ENCODE measurements at places on chromosomes 2 and 18.

DNA sequence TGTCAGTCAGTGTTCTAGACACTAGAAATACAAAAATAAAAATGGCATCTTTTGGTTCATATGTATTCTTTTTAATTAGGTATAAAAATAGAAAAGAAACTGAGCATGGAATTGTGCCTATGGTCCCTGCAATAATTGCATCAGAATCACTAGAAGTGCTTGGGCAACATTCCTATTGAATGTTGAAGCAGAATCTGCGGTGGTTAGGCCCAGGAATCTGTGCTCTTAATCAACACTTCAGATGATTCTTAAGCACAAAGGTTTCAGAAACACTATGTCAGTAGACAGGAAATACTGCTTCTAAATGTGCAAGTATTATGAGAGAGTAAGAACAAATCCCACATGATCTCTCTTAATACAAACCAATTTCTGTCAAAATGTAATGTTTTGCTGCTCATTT, 20.3 kb upstream of the RBBP8 start:
- no peak for DNase-seq

DNA sequence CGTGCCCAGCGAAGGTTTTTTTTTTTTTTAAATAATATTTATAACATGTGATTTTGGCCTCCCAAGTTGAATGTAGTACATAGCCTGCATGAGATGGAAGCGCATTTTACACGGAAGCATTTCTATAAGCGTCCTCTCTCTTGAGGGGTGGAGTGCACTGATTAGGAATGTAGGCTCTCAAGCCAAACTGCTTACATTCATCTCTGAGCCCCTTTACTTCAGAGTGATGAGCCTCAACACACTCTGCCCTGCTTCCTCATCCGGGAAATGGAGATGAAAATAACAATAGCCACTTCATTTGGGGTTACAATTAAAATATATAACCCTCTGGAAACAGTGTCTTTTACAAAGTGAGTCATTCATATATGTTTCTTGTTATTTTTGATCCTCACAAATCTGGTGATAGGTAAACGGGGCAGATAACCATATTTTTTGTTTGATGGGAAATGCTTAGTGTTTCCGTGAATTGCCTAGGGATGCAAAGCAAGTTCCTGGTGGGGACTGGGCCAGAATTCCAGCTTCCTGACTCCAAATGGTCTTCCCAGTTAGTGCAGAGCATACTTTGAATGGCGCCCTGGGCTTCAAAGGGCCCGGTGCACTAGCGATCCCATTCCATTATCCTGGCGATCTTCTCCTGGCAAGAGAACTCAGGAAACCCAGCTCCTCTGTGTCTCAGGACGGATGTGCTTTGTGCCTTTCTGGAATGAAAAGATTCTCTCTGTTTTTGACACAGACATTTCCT, 124.3 kb downstream of the PIEZO2 start:
- DNase-seq, result no peak

DNA sequence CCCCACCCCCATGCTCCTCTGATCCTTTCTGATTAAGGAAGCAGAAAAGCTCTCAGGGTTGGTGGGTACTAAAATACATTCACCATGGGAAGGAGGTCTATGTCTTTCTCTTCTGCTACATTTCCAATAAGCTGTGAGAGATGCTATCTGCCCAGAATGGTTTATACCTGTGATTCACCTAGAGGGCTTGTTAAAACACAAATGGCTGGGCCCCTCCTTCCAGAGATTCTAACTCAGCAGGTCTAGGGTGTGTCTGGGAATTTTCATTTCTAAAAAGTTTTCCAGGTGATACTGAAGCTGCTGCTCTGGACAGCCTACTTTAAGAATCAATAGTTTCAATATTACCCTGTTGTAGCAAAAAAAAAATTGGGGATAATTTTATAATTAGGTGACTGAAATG, 772.2 kb upstream of the ZEB2 start:
- no peak for DNase-seq

DNA sequence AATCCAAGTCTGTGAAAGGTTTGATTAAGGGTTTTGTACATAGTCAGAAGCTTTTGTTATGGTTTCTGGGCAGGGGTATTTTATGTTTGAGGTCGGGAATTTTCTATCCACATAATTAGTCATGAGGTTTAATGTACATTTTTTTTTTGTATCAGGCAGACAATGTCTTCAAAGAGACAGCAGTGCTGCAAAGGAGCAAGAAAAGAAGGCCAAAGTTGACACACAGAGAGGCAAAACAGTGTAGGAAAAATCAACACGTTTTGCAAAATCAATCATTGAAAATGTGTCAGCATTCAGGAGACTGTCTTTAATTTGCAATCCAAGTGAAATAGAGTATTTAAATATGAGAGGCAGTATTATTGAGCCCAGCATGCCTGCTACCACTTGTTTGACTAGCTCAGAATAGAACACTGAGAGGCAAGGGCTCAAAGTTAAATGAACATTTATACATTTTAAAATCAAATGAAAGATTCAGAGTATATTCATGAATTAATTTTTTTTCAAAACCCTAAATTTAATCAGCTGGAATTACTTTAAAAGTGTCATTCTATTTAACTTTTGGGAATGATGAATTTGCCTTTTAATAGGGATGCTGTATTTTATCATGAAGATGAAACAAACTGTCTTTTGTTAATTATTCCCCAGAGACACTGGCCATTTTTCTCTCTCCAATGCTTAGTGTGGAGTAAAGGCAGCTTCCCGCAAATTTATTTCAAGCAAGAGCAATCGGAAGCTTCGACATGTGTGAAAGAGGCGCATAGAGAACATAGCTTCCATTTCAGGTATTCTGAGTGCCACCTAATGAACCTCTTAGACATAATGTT, 11.3 kb downstream of the VRK2 start:
- no peak for DNase-seq

DNA sequence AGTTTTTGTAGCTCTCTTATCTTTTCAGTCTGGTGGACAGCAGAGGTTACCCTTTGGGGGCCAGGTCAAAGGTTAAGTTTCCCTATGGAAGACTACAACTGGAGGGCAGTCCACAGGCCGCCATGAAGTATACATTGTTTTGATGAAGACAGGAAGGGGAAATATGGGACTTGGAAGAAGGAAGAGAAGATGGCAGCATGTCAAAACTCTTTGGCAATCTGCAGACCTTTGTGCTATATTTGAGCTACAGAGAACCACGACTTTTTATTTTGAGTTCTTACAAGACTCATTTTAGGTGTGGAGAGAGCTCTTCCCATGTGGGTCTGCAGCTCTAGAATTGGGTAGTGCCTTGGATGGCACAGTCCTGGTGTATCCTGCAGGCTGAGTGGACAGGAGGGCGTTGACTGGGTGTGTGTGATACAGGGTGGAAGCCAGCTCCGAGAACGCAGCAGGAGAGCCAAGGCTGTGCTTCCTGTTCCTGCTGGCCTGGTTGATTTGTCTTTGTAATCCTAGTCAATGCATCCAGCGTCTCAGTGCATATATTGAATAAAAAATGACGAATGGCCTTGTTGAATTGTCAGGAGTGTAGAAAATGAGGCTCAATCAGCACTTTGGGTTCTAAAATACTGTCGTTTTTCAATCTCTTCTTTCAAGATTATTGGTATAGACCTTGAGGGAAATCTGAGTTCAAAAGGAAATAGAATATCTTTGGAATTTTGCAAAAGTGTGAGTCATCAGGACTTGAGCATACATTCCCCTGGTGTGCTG, 11.5 kb downstream of the ITGA6 start:
- DNase-seq, result no peak

DNA sequence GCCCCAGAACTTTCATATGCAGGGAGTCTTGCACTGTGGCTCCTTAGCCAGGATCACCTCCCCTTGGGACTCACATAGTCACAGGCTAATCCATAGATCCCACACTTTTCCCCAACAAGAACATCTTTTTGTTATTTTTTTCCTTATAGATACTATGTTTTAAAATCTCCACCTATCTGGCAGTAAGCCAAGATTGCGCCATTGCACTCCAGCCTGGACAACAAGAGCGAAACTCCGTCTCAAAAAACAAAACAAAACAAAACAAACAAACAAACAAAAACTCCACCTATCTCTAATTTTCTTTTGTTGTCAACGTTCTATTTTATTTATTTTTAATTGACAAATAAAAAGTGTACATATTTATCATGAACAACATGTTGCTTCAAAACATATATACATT, 141.7 kb downstream of the PDE11A start:
- DNase-seq, result no peak

GRCh38 chr2:241895712-241896641, 26.4 kb downstream of the RTP5 start:
- no peak for DNase-seq

DNA sequence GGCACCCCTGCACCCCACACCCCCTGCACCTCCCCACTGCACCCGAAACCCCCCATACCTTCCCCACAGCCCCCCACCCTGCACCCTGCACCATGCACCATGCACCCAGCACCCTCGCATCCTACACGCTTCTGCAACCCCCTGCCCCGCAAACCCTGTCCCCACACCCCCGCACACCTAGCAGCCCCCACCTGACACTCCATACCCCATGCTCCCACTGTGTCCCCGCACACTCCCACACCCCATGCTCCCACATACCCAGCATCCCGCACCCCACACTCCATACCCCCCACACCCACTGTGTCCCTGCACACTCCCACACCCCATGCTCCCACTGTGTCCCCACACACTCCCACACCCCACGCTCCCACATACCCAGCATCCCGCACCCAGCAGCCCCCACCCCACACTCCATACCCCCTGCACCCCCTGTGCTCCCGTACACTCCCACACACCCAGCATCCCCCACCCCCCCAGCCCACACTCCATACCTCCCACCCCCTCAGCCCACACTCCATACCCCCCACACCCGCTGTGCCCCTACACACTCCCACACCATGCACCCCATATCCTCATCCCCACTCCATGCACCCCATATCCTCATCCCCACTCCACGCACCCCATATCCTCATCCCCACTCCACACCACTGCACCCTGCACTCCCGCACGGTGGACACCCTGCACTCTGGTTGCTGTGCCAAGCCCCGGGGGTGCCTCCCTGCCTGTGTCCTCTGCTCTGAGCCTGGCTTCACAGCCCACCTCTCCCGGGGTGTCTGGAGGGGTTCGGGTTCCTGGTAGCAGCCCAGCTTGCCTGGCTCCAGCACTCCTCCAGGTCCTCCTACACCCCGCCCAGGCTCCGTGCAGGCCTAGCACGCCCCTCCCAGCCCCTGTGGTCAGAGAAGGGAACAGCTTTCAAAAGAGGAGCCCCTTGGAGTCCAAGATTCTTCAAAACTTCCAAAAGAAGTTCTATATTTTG, 93.9 kb upstream of the CTDP1 start:
- DNase-seq, result no peak

GRCh38 chr2:929011-929735, 21.5 kb upstream of the SNTG2 start:
- DNase-seq, result no peak

- no peak for DNase-seq
Observed at GRCh38 chr2:236236559-236237452, 27.4 kb downstream of the ASB18 start.

DNA sequence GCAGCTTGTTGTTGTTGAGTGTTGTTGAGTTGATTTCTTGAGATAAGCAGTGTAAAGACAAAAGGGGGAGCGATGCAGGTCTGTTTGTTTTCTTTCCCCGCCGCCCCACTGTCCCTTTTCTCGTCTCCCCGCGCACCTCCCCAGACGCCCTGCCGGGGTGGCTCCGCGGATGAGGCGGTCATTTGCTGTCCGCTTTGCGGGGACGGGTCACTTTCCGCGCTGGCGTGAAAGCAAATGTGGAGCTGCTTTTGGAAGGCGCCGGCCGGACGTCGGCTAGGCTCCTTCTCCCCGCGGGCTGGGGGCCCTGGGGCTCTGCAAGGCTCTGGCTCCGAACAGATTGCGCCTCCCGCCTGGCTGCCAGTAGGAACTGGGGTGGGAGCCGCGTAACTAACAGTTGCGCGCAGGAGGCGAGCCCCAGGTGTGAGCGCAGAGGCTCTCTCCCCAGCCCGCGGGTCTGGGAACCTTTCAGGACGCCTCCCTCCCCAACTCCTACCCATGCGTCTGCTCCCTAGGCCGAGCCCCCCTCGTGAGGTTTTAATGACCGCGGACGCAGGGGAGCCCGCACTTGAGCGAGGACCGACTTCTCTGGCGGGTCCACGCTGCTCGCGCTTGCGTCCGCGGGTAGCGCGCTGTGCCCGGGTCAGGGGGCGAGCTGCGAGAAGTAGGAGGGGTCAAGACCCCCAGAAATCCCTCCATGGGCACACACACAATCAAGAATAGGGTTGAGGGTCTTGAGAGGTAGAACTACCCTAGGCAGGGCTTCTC, 146.6 kb downstream of the MEIS1 start:
- no peak for DNase-seq

GRCh38 chr2:217711188-217711587, 291.6 kb downstream of the TNS1 start:
- no peak for DNase-seq

DNA sequence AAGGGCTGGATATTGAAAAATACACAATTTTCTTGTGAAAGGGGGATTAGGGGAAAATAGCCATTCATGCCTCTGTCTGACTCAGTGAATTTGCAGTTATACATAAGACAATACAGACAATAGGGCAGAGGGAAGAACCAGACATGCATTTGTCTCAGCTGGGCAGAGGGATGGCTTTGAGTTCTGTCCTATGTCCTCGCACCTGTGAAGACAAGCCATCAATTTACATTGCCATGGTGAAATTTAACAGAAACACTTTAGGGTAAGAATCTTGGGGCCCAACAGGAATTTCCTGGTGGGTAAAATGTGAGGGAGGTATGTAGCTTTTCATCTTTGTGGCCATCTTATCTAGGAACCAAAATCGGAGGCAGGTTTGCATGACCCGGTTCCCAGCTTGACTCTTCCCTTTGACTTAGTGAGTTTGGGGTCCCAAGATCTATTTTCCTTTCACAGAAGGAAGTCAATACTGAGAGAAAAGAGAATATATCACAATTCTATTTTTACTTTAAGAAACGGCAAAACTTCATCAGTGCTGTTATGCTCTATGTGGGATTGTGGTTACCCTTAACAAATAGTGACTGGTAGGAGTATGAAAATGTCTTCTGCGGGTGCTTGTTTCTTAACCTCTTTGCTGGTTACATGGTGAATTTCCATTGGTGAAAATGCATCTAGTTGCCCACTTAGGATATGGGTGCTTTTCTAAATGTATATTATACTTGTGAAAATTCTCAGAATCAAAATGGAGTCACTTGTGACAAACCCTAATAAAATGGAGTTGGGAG, 221.8 kb downstream of the SPP2 start:
- no peak for DNase-seq

DNA sequence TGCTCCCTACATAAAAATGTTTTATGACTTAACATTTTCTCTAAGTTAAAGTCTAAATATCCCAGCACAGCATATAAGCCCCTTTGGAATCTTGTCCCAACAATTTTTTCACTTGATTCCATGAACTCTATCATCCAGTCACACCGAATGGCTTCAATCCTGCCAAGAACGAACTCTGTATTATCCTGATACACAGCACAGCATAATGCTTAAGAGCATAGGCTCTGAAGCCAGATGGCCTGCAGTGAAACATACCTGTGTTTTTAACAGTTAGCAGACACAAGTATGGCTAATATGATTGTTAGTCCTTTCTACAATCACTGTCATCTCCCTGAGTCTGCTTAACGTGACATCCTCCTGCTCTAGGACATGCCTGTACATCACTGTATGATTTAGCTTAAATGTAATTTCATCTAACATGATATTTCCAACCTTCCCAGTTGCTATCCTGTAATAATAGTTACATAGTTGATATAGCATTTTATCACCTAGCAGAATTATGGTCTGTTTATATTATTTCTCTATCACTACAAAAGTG, 669.5 kb downstream of the ERBB4 start:
- no peak for DNase-seq

GRCh38 chr2:4693266-4693665, 989.9 kb downstream of the DCDC2C start:
- DNase-seq, result no peak

- DNase-seq, result no peak
Observed at GRCh38 chr2:156380117-156380645, 47.7 kb upstream of the NR4A2 start.

GRCh38 chr2:30149976-30150375, 3.2 kb downstream of the YPEL5 start:
- DNase-seq, result no peak
